Left renal pelvis (tissue), 4 donors: ENCODE measurements at places on chromosomes 1 and 21.

DNA sequence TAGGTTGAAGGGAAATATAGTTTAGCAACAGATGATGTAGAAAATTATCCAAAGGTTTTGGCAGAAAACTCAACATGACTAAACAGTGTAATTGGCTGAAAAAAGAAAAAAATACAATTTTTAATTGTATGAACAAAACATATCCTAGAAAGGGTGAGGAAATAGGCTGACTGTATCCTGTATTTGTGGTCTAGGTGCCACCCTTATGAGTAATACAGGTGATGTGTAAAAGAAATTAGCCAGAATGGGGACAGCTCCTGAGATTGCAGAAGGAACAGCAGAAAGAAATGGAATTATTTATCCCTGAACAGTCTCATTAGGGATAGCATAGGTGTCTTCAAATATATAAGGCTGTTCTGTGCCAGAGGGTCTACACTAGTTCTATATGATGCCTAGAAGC is 24.6 kb downstream of the DNASE2B start:
- no peak for DNase-seq

DNA sequence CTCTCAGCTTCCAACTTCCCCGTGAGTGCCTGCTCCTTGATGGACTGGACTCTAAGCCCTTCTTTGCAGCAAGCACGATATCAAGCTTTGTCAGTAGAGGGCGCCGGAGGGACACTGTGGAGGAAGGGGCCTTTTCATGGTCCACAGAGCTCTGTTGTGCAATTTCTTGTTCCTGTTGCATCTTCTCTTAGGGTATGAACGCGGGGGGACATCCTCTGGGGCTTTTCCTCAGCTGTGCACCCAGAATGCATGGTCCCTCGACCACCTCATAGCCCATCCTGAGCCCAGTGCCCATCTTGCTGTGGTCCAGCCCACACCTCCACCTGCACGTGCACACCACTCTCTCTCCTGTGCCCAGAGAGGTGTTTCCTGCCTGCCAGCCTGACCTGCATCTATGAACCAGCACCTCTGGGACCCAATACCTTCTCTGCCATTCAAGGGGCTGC is 556.8 kb downstream of the PTPRU start:
- DNase-seq: peak; percentile 82

DNA sequence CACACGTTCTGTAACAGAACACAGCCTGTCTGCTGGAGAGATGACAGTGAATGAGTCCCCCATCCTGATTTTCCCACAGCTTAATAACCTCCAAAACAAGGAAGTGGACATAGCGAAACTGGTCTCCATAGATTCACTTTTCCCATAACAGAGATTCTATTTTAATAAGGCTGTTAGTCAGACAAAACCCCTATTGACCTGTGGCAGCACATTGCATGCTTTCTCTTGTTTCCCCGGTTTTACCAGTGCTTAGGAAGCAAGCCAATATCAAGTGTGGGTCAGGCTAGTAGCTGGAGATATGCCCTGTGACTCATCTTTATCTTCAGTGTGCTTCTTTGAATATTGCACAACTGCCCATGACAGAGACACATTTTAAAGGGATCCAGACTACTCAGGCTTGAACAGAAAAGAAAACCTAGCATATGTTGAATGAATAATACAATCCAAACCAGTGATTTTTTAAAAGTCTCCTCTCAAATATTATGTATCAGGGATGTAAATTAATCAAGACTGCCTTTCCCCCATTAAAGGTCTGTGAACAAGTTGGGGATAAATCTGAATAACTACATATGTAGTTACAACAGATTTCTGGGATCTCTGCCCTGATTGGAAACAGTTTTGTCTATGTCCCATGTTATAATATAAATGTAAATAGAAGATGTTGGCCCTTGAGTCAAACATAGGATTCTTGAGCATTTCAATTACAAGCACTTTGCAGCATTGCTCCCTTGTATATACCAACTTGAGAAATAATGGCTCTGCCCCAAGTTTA is 11.9 kb upstream of the CLDN8 start:
- DNase-seq: no peak

- DNase-seq: peak; percentile 1
Observed at GRCh38 chr1:198465201-198466144, 75.0 kb downstream of the ATP6V1G3 start.

DNA sequence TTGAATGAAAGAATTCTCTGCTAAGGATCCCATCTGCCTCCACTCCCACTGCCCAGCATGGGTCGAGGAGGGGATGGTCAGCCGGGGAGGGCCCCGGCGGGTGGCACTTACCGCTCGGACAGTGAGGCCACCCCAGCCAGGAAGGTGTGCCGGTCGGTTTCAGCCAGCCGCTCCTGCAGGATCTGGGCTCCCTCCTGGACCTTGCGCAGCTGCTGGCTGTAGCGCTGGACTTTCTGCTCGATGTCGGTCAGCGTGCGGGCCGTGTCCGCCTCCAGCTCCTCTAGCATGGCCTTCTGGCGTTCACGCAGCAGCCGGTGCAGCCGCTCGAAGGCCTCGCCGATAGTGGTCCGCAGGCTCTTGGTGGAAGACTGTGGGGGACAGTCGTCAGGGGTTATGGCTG is 22.3 kb downstream of the TRIM62 start:
- DNase-seq: no peak

DNA sequence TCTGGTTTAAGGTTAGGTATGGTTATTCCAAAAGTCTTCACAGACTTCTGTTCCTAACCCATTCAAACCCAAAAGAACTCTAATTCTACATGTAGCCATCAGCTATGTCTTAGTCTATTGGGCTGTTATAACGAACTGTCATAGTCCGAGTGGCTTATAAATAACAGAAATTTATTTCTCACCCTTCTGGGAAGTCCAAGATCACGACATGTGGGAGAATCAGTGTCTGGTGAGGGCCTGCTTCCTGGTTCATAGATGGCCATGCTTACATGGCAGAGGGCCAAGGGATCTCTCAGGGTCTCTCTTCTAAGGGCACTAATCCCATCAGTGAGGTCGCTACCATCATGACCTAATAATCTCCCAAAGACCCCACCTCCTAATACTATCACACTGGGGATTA is 103.0 kb upstream of the PPP2R5A start:
- no peak for DNase-seq

GRCh38 chr1:162077648-162078299 is 8.3 kb downstream of the NOS1AP start:
- DNase-seq: no peak

- no peak for DNase-seq
Observed at GRCh38 chr1:180282401-180283044, 52.5 kb downstream of the LHX4 start.

GRCh38 chr21:41651830-41652229 is 115.0 kb downstream of the RIPK4 start:
- DNase-seq: no peak

DNA sequence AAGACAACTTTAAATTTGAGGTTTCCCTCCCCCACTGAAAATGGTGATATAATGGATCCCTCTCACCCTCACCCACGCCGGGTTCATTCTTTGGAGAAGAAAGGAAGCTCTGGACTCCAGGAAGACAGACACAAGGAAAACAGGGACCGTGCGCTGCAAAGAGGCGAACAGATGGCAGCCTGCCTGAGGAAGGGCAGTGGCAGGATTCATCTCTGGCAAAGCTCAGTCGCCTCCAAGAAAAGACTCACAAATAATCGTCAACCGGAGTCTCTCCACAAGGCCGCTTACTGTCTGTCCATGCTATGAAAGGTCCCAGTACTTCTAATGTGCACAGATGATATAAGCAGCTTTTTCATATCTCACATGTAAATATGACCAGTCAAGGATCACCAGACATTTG is 110.3 kb downstream of the TIAM1 start:
- DNase-seq: no peak

DNA sequence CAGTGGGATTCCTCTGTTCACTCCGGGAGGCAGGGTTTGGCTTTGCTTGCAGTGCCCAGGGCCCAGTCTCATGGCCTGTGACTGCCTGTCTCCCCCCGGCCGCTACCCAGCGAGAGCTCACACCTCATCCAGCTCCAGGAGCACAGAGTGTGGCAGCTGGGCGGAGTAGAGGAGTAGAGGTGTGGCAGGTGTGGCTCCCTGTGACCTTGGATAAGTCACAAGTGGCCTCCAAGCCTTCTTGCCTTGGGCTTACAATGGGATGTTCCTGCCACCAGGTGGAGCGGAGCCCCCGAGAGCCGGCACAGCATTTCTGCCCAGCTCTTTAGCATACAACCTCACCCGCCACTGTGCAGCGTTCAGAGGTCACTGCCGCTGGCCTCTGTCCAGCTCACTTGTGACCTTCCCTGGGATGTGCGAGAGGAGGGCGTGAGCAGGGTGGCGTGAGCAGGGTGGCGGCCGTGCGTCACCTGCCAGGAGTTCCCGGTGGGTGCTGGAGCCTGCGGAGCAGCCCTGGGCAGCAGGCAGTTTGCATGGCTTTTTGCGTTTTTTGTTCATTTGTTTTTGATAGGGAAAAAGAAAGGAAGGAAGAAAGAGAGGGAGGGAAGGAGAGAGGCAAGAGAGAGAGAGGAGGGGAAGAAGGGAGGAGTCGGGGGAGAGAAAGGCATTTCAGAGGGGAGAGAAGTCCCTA is 42.4 kb downstream of the CRYAA start:
- DNase-seq: no peak

GRCh38 chr1:26323382-26323781 is 5.6 kb downstream of the CD52 start:
- DNase-seq: no peak

DNA sequence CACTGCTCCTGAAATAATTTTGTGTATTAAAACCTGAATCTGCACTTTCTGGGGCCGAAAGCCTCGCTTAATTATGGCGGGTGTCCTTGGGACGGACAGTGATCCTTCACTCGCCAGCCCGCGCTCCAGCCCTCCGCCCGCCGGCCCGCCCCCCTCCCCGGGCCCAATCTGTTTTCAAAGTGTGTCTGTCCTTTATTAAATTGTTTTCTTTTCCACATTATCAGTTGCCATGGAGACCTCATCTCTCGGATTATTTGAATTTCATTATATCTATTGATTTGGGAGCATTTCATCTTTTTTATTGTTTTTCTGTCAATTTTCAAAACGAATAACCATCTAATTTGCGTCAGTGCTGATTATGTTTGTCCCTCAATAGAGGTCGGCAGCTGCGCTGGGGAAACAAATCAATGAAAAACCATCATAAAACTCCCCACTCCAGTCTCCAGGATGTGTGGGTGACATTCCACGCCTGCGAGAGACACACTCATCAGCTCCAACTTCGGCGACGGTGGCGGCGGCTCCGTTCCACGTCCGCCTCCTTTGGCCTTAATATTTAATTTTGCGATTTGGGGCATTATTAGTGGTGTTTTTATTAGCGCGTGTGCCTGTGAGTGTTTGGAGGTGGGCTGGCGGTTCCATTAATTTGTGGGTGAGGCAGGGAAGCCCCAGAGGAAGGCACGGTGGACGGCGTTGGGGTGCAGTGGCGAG is 123.9 kb downstream of the CASZ1 start:
- no peak for DNase-seq

DNA sequence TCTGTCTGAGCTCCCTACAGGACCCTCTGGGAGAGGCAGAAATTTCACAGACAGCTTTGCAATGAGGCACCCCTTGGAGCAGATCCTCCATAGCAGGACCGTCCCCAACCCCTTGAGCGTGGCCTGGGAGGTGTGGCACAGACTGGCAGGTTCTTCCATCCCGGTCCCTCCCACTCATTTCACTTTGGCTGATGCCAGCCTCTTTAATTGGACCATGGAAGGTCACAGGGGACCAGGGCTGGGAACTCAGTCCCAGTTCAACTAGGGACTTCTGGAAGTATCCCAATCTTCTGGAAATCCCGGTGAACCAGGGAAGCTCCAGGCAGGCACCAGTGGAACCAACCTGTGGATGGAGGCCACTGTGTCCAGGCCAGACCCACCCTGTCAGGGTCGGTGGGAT is 83.7 kb downstream of the SPSB1 start:
- DNase-seq: no peak
